ENCODE measurements at places on chromosomes 5 and 9. TPM values are rescaled to one million over a fixed set of nuclear protein-coding genes. Genes with fewer than 3 reads are reported as not detected.

GRCh38 chr5:102288630-102289029 is 7.5 kb downstream of the SLCO4C1 start:
- DNase-seq: no peak

- no peak for DNase-seq
Measured at GRCh38 chr9:101931756-101932155, 193.3 kb upstream of the GRIN3A start.

GRCh38 chr9:110364451-110364850 is 26.8 kb upstream of the TXNDC8 start:
- DNase-seq: no peak

GRCh38 chr5:111142932-111143331 is 50.8 kb downstream of the WDR36 start:
- DNase-seq: peak; percentile 22

Gene TRIM14
- 2.0 TPM for total RNA-seq

DNA sequence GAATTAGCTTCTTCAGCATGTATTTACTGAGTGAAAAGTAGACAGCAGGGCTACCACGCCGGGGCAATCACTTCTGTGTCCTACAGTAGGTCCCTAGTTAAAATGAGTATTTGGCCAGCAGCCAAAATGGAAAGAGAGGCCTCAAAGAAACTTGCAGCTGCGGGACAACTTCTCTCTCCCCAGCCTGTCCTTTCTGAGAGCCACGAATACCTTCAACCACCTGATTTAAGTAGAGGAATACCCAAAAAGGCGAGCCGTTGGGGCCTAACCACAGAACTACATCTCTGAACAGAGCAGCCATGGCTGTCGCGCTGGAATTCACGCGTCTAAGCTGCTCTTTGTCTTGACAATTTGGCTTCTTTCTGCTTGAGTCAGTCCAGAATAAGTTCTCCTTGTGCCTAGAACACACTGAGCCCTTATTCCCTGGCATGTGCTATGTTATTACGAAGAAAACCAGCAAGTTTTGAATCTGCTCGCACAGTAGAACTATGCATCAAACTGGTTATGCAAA is 43.8 kb upstream of the GOLPH3 start:
- DNase-seq: peak; percentile 31

DNA sequence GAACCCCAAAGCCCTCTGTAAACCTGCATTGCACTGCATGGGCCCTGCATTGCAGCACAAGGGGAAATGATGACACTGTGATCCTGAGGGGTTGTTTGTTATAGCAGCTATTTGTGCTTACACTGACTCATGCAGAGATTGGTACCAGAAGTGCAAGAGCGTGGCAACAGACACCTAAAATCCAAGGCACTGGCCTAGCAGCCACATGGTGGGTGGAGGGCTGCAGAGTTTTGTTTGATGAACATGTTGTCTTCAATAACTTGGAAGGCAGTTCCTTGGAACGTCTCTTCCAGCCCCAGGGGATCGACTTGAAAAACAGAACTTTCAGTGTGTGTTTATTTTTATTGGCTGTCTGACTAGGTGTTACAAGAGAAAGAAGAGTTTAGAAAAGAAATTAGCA is 14.5 kb downstream of the FCN2 start:
- peak; percentile 40 for DNase-seq

- no peak for DNase-seq
Measured at GRCh38 chr9:121604654-121605053, 46.8 kb upstream of the DAB2IP start.

Gene ZFP62
- 19.4 TPM for total RNA-seq

Gene RASGRF2
- total RNA-seq: 3.3 TPM

- DNase-seq: peak; percentile 27
Measured at GRCh38 chr5:79002374-79002773, 17.3 kb upstream of the ARSB start.

DNA sequence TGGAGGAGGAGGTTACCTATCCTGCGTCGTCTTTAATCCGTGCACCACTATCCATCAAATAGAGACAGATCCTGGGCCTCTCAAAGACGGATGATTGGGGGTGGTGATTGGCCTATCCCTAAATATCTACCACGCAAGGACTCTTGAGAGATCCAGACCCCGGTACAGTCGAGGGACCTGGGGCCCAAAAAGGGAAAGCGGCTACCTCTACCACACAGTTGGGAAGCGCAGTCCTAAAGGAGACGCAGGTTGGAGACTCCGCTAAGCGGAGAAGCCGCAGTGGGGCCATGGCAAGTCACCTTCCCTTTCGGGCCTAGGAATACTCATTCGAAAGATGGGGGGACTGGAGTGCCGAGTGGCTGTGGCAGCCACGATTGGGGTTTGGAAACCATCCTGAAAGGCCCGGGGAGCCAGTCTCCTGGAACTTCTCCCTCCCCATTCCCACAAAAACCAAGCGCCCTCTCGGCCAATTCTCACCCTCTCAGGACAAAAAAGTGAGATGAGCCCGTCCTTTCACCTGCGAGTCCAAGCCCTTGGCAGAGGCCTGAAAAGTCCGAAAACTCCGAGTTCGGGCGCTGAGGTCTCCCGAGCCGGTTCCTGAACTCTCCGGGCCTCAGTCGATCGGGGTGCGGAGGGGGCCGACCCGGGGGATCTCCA is 499 bp upstream of the FOXE1 start:
- DNase-seq: no peak

DNA sequence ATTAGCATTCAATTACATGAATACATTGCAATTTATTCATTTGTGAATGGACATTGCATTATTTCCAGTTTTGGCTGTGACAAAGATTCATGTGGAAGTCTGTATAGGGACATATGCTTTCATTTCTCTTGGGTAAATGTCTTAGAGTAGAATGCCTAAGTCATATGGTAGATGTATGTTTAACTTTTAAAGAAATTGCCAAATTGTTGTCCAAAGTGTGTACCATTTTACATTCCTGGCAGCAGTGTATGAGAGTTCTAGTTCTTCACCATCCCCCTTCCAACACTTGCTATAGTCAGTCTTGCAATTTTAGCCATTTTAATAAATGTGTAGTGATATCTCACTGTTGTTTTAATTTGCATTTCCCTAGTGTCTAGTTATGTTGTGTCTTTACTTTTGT is 122.2 kb downstream of the TMC1 start:
- no peak for DNase-seq

Gene C5orf52
- total RNA-seq: not detected

DNA sequence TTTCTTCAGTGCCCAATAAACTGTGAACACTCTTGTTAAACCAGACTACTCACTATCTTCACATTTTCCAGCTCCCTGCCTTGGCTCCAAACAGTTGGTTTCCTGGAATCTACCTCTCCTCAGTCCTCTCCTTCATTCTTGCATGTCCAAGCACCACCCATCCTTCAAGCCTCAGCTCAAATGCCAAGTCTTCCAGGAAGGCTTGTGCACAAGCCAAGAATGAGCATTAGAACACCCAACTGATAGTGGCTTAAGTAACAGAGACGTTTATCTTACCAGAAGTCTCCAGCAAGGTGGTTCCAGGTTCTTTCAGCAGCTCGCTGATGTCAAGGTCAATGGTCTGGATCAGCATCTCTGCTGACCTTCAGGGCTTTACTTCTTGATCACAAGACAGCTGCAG is 60.1 kb downstream of the PTPDC1 start:
- DNase-seq: peak; percentile 93

Gene RAB24
- 104 TPM for total RNA-seq

DNA sequence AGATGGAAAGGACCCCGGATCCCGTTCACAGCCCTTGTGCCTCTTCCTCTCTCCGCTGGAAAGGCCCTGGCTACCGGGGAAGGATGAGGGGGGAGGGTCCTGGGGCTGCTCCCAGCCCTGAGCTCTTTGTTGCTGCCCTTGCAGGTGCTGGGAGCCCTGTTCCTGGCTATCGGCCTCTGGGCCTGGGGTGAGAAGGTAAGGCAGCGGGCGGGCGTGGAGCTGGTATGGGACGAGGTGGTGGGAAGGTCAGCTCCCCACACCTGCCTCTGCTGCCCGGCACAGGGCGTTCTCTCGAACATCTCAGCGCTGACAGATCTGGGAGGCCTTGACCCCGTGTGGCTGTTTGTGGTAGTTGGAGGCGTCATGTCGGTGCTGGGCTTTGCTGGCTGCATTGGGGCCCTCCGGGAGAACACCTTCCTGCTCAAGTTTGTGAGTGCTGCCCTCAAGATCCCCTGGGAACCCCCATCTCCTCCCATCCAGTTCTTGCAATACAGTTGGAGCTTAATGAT is 4.2 kb downstream of the TSPAN17 start:
- no peak for DNase-seq

Gene LCN9
- total RNA-seq: not detected

- no peak for DNase-seq
Measured at GRCh38 chr5:96839071-96839592, 31.4 kb upstream of the ERAP1 start.

DNA sequence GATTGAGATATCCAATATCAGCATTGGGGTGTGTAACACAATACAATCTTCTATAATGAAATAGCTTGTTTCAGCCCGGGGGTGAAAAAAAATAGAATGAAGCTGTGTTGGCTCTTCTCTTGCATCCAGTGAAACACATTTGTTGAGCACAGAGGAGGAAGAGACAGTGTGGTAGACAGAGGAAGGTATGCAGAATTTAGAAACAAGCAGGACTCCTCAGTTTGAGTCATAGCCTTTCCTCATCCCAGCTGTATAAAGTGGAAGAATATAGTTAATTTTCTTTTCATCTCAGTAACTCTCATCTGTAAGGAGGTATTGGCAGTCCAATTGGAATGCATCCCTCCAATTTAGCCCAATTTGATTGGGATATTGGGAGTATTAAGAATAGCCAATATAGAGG is 302.2 kb upstream of the VLDLR start:
- peak; percentile 12 for DNase-seq

GRCh38 chr5:201672-202071 is 10.4 kb downstream of the LRRC14B start:
- no peak for DNase-seq

Gene SLC36A2
- total RNA-seq: not detected

GRCh38 chr5:95870105-95870672 is 47.7 kb upstream of the GLRX start:
- DNase-seq: peak; percentile 63

- DNase-seq: peak; percentile 5
Measured at GRCh38 chr5:34464829-34465228, 191.3 kb upstream of the RAI14 start.

DNA sequence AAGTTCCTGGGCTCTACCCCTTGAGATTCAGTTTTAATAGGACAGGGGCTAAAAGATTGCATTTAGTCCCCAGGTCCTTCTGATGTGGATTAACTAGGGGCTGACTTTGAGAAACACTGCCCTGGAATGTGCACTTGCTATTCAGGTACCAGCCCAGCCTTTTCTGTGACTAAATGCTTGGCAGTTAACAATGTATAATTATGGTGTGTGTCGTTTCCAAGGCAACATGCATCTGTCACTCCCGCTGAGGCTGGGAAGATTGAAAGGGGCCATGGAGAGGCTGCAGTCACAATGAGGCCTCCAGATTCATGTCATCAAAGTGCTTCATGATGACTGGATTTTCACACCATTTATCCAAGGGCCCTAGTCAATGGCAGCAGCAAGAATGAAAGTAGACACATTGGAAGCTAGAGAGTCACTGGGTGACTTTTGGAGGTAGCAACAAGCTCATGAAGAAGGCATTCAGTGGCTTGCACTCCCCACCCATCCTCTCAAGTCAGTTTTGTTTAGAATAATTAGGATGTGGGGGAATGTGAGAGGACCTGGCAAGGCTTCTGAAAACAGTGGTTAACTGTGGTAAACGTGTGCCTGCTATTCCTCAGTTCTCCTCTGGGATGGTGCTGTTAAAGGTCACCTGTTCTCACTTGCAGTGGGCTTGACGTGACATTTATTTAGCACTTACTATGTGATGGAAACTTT is 28.3 kb downstream of the RAI14 start:
- DNase-seq: no peak

Gene IL4
- total RNA-seq: not detected

DNA sequence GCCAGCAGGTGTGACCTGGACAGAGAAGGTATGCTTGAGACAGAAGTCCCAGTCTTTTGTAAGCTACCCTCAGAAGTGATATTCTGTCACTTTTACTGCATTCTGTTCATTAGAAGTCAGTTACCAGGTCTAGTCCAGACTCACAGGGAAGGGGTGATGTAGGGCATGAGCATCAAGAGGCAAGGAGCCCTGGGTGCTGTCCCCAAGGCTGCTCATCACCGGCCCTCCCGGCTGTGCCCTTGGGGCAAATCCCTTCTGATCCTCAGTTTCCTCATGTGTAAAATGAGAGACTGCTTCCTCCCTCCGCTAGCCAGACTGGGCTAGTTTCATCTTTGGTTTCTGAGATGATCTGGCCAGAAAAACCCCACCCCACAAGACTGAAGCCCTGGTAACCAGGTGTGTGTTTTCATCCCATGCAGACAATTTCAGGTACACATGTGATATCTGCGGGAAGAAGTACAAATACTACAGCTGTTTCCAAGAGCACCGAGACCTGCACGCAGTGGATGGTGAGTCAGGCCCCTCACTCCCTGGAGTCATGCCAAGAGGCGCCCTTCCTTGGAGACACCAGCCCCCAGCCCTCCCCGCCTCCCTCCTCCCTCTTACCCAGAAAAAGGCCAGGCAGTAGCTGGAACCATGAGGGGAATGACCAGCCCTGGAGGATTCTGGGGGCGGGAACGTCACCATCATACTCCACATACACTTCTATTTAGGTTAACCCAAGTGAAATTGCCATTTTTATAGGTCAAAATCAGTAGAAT is 71.0 kb downstream of the AMBP start:
- DNase-seq: no peak

DNA sequence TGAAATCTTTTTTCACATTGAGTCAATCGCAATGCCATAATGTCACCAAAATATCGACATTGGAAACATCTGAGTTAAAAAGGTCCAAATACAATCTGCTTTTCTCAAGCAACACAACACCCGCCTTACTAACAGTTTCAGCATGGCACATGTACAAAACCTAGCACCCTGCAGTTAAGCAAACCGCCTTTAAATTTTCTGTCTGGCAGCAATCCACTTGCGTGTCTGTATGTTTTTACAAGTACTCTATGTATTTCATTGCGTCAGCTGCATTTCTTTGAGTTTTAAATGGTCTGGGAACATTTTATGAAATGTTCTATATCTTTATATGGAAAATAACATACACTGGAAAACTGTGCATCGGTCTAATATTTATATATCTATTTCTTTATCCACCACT is 134.6 kb downstream of the DENND1A start:
- no peak for DNase-seq

GRCh38 chr5:90602681-90603080 is 44.1 kb downstream of the ADGRV1 start:
- no peak for DNase-seq

DNA sequence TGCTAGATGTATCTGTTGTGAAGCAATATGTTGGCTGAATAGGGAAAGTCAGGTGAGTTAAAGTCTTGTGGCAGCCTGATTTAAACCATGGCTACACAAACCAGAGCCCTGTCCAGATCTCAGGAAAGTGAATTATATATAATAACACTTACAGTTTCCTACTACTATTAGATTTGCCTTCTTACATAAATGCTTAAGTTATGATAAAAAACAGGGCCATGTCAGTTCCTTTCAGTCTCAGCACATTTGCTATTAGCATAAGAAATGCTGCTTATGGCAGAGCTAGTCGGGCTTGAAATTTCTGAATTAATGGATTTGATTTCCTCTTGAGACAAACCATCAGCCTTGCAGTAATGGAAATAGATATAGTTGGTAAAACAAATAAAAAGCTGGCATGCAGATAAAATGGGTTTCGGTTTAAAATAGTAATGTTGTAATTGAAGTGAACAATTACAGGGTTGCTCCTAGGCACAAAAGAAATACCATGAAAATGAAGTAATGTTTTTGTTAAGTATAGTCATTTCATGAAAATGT is 664.2 kb upstream of the ZNF608 start:
- peak; percentile 85 for DNase-seq

GRCh38 chr9:89323390-89323789 is 5.1 kb downstream of the SECISBP2 start:
- DNase-seq: no peak

- no peak for DNase-seq
Measured at GRCh38 chr9:124800306-124801259, 23.6 kb downstream of the OLFML2A start.

GRCh38 chr5:98779264-98779877 is 5.9 kb downstream of the RGMB start:
- DNase-seq: no peak
